ENCODE measurements at places on chromosomes 12 and 14.
A peak's percentile ranks its signal among the peaks of the same experiment; 100 is the strongest.

- DNase-seq = no peak
Observed at GRCh38 chr12:80815351-80815750, 98.6 kb downstream of the MYF5 start.

DNA sequence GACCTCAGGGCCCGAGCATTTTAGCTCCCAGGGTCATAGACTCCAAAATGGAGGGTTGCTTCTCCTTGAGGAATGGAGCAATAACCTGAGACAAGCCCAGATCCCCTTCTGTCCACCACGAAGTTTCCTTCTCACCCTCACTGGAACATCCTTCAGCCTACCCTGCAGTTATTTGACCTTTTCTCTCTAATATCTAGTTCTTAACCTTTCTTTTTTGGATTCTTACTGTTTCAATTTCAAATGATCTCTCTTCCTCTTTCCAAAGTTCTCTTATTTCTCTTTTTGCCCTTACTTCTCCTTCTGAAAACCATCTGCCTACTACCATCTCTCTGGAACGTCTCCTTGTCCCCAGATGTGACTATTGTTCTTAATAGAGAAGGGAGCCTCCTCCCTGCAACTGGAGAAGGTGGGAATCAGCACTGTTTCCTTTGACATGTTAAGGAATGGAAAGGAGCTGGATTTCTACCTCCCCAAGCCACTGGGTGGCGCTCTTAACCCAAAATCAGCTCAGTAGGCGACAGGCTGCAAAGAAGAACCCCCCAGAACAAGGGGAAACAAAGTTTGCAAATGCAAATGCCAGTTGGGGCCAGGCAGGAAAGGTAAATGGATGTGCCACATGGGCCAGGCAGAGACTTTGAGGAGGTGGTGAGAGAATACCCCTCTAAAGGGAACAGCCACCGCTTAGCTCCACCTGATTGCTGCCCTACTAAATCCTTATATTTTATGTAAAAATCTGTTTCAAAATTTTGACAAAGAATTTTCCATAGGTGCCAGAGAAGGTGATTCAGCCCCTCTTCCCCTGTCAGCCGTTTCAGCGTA is 22.4 kb upstream of the PDE1B start:
- peak; percentile 22 for DNase-seq

- DNase-seq = no peak
Observed at GRCh38 chr12:32819424-32819823, 63.7 kb upstream of the YARS2 start.

- no peak for DNase-seq
Observed at GRCh38 chr14:71331403-71331802, 424.1 kb downstream of the PCNX1 start.

GRCh38 chr14:44403193-44403592 is 103.9 kb downstream of the FSCB start:
- no peak for DNase-seq

- no peak for DNase-seq
Observed at GRCh38 chr14:68392393-68393141, 400.3 kb downstream of the ZFP36L1 start.

GRCh38 chr14:32211068-32211404 is 8.0 kb upstream of the RNU6-8 start:
- no peak for DNase-seq

GRCh38 chr12:98262902-98263301 is 252.5 kb upstream of the TMPO start:
- no peak for DNase-seq

DNA sequence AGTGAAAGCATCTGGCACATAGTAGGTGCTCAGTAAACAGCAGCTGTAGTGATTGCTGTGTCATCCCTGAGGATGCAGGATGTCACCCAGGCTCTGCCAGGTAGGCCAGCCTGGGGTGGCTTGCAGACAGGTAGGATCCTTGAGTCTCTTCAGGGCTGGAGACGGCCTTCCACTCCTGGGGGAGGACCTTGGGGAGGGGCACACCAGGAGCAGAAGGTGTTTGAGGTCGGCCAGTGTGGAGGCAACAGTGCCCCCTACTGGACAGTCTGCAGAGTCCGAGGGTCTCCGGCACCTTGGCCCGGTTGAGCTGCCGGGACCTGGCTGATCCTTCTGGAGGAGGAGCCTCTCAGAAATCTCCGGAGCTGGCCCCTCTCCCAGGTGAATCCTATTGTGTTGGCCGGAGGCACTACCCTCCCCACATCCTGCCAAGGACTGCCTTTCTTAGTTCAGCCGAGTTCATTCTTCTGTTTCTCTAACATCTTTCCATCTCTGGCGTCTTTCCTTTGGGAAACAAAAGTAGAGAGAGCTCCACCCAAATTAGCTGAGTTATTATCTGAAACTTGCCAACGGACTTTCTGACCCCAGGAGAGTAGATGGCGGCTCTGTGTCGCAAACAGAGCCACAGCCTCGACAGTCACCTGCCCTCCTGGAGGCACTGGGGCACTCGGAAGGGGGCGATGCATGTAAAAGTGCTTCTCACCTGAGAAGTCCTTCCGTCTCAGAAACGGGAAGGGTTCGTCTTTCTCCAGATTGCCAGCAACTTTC is 41.8 kb upstream of the CLMN start:
- DNase-seq = peak; percentile 23

DNA sequence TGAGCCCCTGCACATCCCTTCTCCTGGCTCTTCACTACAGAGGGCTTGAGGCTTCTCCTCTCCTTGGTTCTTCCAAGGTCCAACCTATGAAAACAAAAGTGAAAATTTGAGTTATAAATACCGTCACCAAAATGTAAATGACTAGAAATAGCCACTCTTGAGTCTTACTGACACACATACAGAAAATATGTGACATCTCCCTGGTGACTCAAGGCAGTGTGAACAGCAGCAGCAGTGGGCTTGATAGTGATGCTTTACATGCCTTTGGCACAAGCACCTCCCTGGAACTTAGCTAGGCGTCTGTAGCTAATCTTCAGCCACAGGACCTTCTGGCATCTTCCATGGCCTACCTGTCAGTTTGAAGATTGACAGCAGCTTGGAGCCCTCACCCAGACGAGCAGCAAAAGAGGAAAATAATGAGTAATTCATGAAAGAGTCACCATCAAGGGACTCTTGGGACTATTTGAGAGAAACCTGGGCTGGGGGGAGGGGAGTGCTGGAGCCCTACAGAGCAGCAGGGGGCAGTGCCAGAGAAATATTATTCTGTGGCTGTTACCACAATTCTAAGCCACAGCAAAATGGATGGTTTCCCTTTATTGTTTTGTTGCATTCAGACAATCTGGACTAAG is 158.0 kb downstream of the KCNK10 start:
- DNase-seq = no peak

- DNase-seq = no peak
Observed at GRCh38 chr14:103899316-103899715, 28.9 kb upstream of the TDRD9 start.

All from stimulated activated naive CD8-positive, alpha-beta T cell treated with anti-CD3 and anti-CD28 coated beads, Interleukin-15, amount 100 ng/mL, for 72 hours (primary cell).